ENCODE measurements at places on chromosomes 2 and 18. TPM values are rescaled to one million over a fixed set of nuclear protein-coding genes. Genes with fewer than 3 reads are reported as not detected.
A peak's percentile ranks its signal among the peaks of the same experiment; 100 is the strongest.

GAL3ST2 gene
- not detected for total RNA-seq

PLCD4 gene
- total RNA-seq: 4.7 TPM

L3MBTL4 gene
- total RNA-seq: 5.9 TPM

ALPI gene
- total RNA-seq: not detected

FAM110C gene
- 0.28 TPM for total RNA-seq

STAT1 gene
- total RNA-seq: 120 TPM

AQP12B gene
- total RNA-seq: not detected

ANKRD30B gene
- total RNA-seq: under 0.01 TPM

IL18R1 gene
- 1.4 TPM for total RNA-seq

- no peak for DNase-seq
These were observed 75.6 kb downstream of the GPD2 start for GRCh38 chr2:156511803-156512202.

- DNase-seq: no peak
These were observed 86.8 kb upstream of the SP3 start for GRCh38 chr2:174051741-174052583.

DNA sequence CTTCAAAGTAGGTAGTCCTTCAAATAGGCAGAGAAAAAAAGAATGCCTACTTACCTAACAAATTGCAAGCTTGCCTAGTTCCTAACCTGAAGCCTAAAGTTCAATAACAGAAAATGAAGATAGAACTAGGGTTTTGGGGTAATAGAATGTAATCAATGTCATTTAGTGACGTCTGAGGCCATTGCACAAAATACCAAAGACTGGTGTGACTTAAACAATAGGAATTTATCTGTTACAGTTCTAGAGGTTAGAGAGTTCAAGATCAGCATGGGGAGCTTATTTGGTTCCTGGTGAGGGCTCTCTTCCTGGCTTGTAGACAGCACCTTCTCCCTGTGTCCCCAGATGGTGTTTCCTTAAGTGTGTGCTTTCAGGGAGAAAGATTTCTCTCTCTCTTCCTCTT is 4.7 kb upstream of the NPC1 start:
- no peak for DNase-seq

DNA sequence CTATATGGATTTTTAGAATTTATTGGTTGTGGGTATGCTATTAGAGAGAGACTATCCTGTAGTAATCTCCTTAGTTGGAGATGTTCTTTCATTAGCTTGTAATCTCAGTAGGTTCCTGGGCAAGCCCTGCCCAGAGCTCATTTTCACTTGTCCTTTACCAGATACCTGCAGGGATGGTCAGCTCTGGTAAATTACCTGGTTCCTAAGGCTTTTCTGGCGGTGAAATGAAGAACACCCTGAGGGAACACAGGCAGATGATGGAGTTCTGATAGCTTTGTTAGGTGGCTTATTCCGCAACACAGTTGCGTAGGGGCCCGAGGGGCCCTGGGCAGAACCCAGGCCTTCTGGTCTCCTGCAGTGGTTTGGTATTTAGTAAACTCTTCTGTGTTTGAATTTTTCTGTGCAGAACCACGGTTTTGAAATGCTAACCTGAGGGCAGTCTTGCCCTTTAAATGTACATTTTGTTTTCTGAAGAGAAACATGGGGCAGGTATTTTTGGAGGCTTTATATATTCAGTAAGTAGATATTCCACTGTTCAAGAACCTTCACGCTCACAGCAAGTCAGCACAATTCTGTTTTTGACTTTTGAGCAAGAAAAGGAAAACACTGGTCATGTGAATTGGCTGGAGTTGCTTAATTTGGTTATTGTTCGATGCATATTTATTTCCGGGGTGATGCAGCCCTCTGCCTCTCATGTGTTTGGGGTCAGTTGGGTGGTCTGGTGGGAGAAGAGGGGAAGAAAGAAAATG is 22.4 kb downstream of the ZNF532 start:
- DNase-seq: no peak

DNA sequence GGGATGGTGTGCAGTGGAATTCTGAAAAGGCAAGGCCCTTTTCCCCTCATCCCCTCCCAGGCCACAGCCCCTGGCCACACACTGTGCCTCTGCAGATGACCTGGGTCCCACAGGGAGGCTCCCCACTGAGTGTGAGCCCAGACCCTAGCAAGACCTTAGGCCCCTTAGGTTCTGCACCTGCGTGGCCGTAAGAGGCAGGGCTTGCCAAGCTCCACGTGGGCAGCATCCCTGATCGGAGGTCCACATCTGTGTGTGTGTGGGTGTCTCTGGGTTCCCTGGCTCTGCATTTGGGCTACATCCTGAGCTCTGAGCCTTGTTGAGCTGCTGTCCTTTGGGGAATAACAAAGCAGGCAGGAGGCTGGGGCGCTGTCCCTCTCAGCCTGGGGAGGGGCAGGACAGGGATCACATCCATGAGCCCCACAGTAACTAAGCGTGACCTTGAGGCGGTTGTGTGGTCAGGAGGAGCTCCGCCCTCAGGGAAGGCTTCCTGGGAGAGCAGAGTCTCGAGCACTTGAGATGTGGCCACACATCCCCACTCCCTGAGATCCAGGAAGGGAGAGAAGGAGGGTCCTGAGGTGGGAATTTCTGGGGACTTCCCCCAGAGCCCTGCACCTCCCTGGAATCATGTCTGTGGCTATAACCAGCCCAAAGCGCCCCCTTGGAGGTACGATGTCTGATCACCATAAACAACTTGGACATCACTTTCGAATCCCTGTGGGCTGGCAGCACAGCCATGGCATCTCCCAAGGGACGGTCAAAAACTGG is 84.8 kb downstream of the STPG4 start:
- DNase-seq: no peak

- no peak for DNase-seq
These were observed 484 bp upstream of the DARS1 start for GRCh38 chr2:135985826-135986393.

DNA sequence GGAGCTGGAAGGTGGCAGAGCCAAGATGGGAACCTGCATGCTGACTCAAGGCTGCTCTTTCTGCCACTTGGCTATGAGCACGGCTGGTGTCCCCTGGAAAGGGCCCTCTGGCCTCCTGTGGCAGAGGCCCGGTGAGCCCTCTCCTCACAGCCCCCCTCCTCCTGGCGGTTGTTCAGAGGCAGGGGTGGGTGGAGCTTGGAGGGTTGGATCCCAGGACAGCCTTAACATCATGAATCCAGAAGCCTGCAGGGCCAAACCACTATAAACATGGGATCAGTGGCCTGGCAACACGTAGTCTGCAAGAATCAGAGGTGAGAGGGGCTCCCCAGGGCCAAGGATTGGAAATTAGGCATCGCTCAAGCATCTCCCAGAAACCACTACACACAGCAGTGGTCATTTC is 48.5 kb upstream of the LOXHD1 start:
- no peak for DNase-seq

- no peak for DNase-seq
These were observed 69.7 kb downstream of the DCC start for GRCh38 chr18:52409727-52410126.

GRCh38 chr2:26692279-26692896 is at the start of gene KCNK3:
KCNK3 (plus strand) TSS chr2:26692722; CDS start chr2:26692876, 154 bp downstream.
- peak; percentile 60 for DNase-seq

- DNase-seq: no peak
These were observed 339.4 kb downstream of the PLCL1 start for GRCh38 chr2:198143793-198144192.

- peak; percentile 1 for DNase-seq
These were observed 537.9 kb upstream of the LRATD1 start for GRCh38 chr2:14094592-14094991.

DNA sequence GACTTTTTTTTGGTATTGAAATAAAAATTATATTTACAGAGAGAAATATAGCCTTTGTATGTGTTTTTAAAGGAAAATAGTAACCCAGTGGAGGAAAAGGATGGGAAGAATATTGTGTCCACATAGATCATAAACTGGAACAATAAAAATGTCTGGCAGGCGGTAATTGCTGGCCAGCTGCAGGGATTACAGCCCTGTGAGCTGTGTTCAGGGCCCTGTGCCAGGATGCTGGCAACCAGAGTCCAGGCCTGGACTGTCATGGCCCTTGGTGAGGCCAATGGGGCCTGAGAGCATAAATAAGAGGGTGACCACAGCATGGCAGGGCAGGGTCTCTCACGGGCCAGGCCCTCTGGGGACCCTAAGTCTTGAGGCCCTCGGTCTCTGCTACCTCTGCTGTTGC is 171.2 kb downstream of the ACOXL start:
- no peak for DNase-seq
